ENCODE measurements at places on chromosomes 2 and 18.

DNA sequence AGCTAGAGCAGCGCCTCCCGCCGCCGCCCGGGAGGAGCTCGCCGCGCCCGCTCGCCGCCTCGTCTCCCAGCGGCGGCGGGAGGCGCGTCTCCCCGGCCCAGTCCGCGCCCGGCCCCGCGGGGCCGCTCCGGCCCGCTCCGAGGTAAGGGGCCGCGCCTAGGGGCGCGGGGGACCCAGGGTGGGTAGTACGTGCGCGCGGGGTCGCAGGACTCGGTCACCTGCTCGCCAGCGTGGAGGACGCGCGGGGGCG is 259 bp downstream of the NPAS2 start:
- DNase-seq: no peak

DNA sequence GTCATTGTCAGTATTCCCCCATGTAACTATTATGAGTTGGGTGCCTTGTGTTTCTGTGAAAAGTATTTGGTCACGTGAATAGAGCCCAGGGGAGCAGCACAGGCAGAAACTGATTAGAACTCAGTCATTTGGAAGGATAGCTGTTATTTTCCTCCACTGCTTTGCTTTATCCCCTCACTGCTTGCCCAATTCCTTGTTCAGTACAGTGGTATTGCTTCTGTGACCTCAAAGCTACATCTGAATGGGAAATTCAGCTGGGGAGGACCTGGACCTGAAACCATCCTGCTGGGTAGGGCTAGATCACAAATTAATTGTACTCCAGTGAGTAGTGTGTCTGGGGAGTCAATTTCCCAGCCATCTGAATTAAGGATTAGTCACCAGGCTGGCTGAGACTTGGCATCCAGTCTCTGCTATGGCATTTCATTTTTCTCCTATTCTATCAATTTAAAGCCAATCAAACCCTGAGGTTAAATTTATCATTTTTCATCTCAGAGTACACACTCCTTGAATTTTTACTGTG is 1231.6 kb upstream of the GYPC start:
- DNase-seq: no peak

DNA sequence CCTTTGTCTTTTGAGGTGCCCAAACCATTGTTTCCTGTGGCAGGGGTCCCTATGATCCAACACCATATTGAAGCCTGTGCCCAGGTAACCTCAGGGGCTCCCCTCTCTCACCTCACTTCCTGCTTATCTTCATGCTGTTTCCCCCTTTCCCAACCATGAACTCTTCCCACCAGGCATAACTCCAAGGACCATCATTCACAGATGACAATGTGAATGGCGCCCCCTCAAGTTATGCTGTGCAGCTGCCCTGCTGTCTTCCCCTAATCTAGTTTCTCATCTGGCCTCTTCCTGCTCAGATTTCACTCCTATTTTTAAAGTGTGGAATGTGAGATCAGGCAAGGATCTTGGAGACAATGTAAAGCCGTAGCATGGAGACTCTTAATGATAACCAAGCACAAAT is 1.4 kb downstream of the GMPPA start:
- DNase-seq: no peak

DNA sequence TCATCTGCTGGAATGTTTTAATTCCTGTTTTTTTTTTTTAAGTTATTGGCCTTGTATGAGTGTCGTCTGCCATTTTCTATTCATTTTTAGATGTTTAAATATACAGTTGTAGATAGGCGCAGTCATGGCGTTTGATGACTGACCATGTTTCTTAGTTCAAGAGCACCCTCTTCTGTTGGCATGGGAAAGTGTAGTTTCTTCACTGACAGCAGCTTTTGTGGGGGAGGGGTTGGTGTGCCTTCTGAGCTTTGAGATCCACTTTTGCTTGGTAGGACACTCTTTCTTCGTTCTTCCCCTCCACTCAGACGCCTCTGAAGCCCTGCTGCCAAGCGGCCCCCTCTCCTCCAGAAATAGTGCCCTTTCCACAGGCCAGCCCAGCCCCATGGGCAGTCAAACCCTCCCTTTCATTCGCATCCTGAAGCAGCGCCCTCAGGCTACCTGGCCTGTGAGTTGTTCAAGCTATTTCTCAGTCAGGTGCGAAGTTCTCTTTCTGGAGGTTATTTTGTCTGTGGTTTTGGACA is 492.0 kb downstream of the TNS1 start:
- DNase-seq: no peak

DNA sequence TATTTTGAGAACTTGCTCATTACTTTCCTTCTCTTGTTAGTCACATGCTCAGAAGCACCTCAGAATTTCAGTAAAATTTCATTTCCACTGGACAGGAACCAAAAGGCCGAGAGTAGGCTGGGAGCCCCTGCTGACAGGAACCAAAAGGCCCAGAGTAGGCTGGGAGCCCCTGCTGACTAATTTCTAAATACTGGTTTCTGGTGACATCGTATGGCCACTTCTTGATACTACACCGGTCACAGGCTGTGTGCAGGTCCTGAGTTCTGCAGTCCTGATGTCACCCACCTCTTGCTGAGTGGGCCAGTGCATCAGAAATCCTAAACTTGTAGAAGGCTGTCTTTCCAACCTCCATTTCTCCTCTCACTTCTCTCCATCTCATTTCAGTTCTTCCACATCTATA is 17.7 kb upstream of the EN1 start:
- no peak for DNase-seq

DNA sequence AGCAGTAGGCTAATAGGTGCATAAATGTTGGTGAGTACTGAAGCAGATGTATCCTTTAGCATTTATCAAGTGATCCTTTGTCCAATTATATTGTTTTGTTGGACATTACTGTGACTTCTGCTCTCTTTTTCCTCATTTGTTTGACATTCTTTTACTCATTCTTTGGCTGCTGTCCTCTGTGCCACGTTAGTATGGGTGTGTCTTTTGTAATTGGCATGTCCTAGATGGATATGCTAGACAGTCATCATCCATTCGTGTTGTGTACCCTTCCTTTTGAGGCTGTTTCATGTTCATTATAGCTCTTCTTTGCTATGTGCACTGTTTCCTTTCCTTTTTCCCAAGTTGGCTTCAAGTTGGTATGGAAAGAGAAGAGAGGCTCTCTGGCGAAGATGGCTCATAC is 284.7 kb downstream of the CYP26B1 start:
- no peak for DNase-seq

DNA sequence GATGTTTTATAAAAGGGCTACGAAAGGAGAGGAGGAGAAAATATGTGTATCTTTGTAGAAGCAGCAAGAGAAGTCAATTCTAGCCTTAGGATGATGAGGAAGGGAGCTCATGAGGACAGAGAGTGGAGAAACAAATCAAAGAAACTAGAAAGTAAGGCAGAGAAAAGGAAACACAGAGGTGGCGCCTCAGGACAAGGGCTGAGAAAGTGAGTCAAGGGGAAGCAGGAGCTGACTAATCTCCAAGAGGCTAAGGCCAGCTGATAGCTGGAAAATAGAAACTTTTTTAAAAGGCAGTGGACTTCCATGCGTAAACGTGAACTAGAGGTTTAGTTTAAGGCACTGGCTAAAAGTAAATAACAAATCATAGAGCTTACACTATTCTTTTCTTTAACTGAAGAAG is 173.3 kb downstream of the ANKRD44 start:
- no peak for DNase-seq

GRCh38 chr2:142603759-142604158 is 273.7 kb upstream of the KYNU start:
- no peak for DNase-seq

- DNase-seq: no peak
Measured at GRCh38 chr2:175624211-175624761, 377.8 kb downstream of the LNPK start.

DNA sequence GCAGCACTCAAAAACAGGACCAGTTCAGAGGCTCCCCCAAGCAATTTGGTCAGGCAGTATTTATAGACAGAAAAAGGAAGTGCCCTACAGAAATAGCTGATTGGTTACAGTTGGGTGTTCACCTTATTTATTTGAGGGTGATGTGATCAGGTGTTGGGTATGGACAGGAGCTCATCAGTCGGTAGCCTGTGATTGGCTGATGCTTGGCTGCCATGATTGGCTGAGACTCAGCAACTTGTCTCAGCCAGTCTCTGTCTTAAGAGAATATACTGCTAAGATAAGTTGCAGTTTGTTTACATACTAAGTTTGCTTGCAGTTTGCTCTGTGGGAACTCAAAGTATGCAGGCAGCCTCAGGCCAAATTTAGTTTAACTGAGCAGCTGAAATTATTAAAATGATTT is 9.4 kb downstream of the ABCG8 start:
- DNase-seq: no peak

- DNase-seq: no peak
Measured at GRCh38 chr2:98467082-98467536, 22.5 kb downstream of the INPP4A start.

GRCh38 chr2:133624551-133624950 is 56.3 kb upstream of the NCKAP5 start:
- DNase-seq: no peak

DNA sequence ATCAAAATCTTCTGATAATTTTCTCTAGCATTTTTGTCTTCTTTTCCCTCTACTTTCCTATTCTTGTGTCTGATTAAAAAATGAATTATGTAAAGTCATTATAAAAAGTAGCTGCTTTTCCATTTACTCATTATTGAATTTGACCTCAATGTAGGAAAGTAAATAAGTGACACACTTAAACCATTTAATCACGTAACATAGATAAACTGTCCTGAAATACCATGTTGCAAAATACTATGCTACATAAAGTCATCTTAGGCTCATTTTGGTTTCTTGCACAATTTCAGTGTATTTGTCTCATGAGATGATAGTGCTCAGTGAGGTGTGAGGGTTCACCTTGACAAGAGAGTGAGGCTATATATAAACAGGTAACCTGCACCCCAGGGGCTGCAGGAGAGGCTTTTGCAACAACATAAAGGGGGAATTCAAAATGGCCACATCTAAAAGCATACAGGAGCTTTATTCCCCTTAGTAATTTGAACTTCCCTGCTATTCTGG is 502.7 kb downstream of the RNF144A start:
- no peak for DNase-seq

- no peak for DNase-seq
Measured at GRCh38 chr18:5420906-5421305, 122.9 kb downstream of the EPB41L3 start.

DNA sequence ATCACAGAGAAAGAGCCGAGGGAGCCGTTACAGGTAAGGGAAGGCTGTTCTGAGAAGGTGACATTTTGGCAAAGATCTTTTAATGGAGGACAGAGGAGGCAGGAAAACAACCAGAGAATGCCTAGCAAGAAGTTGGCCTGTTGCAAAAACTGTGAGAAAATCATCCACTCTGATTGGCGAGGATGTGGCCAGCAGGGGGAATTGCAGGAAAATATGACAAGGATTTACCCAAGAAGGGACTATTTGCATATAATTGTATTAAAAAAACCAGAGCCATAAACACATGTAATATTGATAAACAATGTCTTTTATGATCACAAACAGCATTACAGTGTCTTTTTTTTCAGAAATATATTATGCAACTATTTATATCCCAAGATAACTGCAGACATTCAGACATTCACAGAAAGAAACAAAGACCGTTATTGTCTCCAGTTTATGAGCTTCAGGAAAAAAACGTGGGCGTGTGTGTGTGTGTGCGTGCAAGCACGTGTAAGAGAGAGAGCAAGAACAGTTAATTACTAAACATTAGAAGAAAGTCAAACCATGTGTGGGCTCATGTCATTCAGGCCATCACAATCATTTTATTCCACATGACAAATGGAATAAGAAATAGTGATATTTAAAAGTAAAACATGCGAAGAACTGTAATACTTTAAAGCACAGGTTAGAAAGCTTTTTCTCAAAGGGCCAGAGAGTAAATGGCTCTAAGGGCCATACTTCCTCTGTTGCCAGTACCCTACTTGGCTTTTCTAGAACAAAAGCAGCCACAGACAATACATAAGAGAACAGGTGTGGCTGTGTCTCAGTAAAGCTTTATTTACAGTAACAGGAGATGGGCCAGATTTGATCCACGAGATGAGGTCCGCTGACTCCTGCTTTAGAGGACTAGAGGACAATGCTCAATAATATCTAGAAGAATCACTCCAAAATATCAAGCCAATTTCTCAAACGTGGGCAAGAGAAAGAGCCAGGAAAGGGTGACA is 324.1 kb downstream of the DLGAP1 start:
- no peak for DNase-seq

- DNase-seq: no peak
Measured at GRCh38 chr2:109421101-109421500, 192.7 kb downstream of the SEPTIN10 start.

DNA sequence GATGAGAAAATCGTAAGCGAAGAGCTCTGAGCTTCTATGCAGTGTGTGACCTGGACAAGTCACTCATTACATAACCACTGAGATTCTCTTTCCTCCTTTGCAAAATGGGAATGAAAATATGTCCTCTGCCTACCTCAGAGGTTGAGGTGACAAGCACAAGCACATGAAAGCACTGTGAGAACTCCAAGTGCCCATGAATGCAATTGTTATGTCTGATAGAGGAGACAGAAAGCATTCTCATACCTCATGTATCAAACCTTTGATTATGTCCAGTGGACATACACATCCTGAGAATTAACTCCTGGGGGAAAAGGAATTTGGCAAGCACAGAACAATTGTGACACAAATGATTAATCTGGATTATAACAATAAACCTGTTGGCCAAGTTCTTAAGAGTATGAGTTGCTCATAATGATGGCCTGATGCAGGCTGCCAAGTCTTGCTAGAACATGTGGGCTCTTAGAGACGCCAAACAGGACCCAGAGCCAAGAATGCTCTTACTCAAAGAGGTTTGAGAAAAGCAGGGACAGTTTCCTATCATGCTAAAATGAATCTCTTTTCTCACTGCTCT is 8.5 kb upstream of the RMDN2 start:
- DNase-seq: no peak

GRCh38 chr2:3482363-3482821 is 36.9 kb downstream of the ADI1 start:
- no peak for DNase-seq

- DNase-seq: no peak
Measured at GRCh38 chr2:190050001-190050400, 12.5 kb downstream of the MSTN start.

GRCh38 chr2:148493822-148494563 is 150.6 kb upstream of the EPC2 start:
- no peak for DNase-seq

GRCh38 chr2:159963700-159964099 is 98.7 kb downstream of the PLA2R1 start:
- no peak for DNase-seq

DNA sequence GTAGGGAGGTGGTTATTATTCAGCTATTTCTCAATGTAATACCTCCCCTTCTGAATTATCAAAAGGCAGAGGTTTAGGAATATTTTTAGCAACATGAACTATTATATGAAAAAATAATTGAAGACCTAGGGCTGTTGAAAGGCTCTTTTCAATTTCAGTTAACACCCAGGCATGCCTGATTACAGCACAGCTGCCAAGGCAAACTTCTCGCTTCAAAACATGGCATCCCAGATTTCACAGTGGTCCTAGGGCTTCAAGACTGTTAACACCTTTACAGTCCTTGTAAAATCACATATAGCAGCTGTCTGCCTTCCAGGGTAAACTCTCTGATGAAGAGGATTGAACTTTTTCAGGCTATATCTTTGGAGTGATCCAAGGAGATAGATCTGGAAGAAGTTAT is 23.2 kb downstream of the CTLA4 start:
- DNase-seq: no peak

Data from activated gamma-delta T cell (primary cell).